ENCODE measurements at places on chromosomes 4 and X.

- H3K27me3 ChIP-seq = no peaks in the 10 kb centered on the region
- no peak overlapping the region for H3K27ac ChIP-seq
- no peaks in the 10 kb centered on the region for H3K36me3 ChIP-seq
- no peak for DNase-seq
- H3K4me1 ChIP-seq = peaks cover 9% of the 10 kb centered on the region
- H3K4me3 ChIP-seq = no peak overlapping the region
These were observed 43.4 kb downstream of the EFNB1 start for GRCh38 chrX:68872171-68872570.

DNA sequence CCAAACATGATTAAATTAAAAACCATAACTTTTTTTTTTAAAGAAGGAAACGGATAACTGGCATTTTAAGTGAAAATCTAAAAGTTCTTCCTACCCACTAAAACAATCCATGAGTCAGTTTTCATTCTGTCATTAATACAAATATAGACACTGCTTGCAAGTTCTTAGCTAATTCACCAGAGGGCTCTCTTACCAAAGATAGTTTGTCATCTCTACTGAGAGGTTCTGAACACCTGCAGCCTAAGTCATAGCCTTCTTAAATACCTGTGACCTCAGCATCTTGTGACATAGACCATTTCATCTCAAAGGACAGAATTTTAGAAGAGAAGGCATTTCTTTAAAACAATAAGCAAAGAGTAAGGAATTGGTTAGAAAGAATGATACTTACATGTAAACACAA lies 65.3 kb upstream of the FAM120C start:
- H3K36me3 ChIP-seq = no peaks in the 10 kb centered on the region
- no peaks in the 10 kb centered on the region for H3K4me1 ChIP-seq
- DNase-seq = no peak
- no peak overlapping the region for H3K27ac ChIP-seq
- no peak overlapping the region for H3K4me3 ChIP-seq
- no peaks in the 10 kb centered on the region for H3K27me3 ChIP-seq

DNA sequence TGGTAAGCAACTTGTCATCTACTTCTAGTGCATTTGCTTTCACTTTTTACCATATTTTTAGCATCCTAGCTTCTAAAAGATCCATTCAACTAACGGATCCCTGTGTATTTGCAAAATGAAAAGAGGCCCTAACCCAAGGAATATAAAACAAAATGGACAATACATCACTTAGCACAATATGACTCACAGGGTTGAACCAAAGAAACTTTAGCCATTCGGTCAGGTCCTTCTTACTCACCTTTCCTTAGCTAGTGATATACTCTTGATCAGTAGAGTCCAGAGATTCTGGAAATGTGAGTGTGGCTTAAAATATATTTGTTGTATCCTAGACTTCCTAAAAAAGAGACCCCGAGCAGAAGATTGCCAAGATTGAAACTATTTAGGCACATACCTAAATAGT lies 19.5 kb downstream of the TMPRSS11E start:
- H3K4me1 ChIP-seq = peaks cover 4% of the 10 kb centered on the region
- DNase-seq = no peak
- peaks cover 2% of the 10 kb centered on the region for H3K27me3 ChIP-seq
- no peak overlapping the region for H3K4me3 ChIP-seq

- no peaks in the 10 kb centered on the region for H3K36me3 ChIP-seq
- H3K4me3 ChIP-seq = peak overlapping the region; percentile 57
- H3K4me1 ChIP-seq = peaks cover 16% of the 10 kb centered on the region
- DNase-seq = no peak
- peak overlapping the region; percentile 77 for H3K27ac ChIP-seq
These were observed 25.5 kb downstream of the ZNF330 start for GRCh38 chr4:141246243-141246642.

GRCh38 chr4:7701866-7702649 lies 237.6 kb downstream of the AFAP1 start:
- H3K4me3 ChIP-seq = no peak overlapping the region
- no peak for DNase-seq
- H3K27ac ChIP-seq = no peak overlapping the region
- no peaks in the 10 kb centered on the region for H3K4me1 ChIP-seq
- peaks cover 1% of the 10 kb centered on the region for H3K27me3 ChIP-seq
- no peaks in the 10 kb centered on the region for H3K36me3 ChIP-seq

- H3K36me3 ChIP-seq = no peaks in the 10 kb centered on the region
- no peak overlapping the region for H3K27ac ChIP-seq
- H3K4me1 ChIP-seq = no peaks in the 10 kb centered on the region
- DNase-seq = no peak
- H3K4me3 ChIP-seq = no peak overlapping the region
These were observed 24.4 kb upstream of the FAM47B start for GRCh38 chrX:34918091-34918736.

DNA sequence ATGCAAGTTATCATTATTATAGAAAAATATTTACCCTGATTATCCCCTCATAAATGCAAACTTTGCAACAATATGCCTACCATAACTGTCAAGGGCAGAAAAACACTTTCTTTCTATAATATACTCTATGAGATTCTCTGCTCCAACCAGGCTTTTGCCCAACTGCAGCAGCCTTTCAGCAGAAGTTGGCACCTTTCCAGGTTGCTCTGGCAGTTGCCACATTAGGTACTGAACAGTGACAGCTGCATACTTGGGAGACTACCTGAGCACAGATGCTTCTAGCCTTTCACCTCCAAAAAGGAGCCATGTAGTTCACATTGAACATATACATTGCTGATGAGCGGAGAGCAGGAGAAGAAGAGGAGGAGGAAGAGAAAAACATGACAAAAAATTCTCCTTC lies 69.5 kb upstream of the BRWD3 start:
- H3K36me3 ChIP-seq = no peaks in the 10 kb centered on the region
- no peaks in the 10 kb centered on the region for H3K4me1 ChIP-seq
- no peaks in the 10 kb centered on the region for H3K27me3 ChIP-seq
- DNase-seq = no peak
- H3K4me3 ChIP-seq = no peak overlapping the region

DNA sequence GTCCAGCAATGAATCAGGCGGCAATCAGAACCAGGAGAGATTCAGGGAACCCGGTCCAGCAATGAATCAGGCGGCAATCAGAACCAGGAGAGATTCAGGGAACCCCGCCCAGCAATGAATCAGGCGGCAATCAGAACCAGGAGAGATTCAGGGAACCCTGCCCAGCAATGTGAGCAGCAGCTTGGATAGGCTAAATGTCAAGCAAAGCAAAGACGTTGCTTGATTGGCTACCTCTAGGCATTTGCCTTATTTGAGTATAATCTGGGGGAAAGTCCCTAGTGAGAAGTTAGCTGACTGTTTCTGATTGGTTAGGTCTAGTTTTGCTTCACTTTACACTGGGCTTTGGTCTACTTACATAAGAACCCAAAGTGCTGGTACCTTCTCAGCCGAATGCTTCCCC lies 1212.2 kb upstream of the TENM3 start:
- no peak overlapping the region for H3K4me3 ChIP-seq
- no peaks in the 10 kb centered on the region for H3K27me3 ChIP-seq
- H3K4me1 ChIP-seq = no peaks in the 10 kb centered on the region
- no peak for DNase-seq
- no peak overlapping the region for H3K27ac ChIP-seq

DNA sequence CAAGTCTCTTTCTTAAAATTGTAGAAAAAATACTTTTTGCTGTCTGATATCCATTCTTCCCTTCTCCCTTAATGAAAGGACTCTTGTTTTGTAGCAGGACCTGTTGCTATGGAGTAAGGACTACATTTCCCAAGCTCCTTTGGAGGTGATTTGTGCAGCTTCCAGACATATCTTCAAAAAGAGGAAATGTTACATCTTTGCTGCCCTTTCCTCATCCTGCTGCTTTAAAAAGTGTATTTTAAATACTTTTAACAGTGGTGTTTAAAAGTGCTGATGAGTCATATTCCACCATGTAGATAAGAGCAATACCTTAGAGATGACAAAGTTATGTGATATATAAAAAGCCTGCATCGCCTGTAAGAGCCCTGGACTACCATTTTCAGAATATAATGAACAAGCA lies 98.7 kb downstream of the CFAP299 start:
- H3K4me3 ChIP-seq = no peak overlapping the region
- DNase-seq = no peak
- no peaks in the 10 kb centered on the region for H3K27me3 ChIP-seq
- H3K36me3 ChIP-seq = no peaks in the 10 kb centered on the region
- H3K27ac ChIP-seq = no peak overlapping the region

- H3K4me3 ChIP-seq = no peak overlapping the region
- H3K36me3 ChIP-seq = no peaks in the 10 kb centered on the region
- H3K27me3 ChIP-seq = no peaks in the 10 kb centered on the region
- no peak overlapping the region for H3K27ac ChIP-seq
These were observed 4.8 kb downstream of the SOWAHD start for GRCh38 chrX:119763181-119763580.

- DNase-seq = no peak
- H3K27ac ChIP-seq = no peak within 1 kb of the TSS
- peaks cover 40% of the 10 kb centered on the region for H3K27me3 ChIP-seq
- no peaks in the 10 kb centered on the region for H3K36me3 ChIP-seq
- no peaks in the 10 kb centered on the region for H3K4me1 ChIP-seq
These were observed at the start of gene ZCCHC12 for GRCh38 chrX:118823263-118824172. TSS of gene ZCCHC12 (plus strand) at chrX:118823824. CDS start at chrX:118825245, 1,421 bp downstream.

DNA sequence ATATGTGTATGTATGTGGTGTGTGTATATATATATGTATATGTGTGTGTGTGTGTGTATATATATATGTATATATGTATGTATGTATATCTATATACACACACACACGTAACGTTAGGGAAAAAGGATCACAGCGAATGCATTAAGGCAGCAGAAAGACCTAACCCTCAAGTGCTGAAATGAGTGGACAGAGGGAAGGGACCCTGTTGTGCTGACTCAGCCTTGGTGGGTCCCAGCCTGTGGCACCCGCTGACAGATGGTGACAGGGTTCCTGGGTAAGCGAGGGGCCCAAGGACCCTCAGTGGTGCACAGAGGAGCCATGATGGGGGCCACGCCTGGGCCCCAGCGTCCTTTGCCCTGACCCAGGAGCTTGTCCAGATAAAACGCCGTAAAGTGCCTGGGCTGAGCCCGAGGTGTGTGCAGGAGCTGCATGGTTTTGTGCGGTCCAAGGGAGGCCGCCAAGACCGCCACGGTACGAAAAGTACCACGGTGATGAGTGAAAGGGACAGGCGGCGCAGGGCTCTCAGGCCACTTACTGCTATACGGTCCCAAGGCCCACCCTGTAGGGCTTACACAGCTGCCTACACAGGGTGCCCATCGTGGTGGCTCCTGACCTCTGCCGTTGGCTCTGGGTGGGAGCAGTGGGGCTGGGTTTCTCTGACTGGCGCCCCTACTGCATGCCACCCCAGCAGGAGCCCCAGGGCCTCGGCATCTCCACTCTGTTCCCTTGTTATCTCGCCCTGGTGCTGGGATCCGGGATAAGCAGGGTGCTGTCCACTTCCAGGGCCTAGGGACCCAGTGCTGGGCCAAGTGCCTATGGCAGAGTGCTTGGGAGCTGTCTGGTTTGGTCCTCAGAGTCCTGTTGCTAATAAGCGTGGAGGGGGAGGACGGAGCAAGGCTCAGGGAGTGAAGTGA lies 10.0 kb downstream of the SH3BP2 start:
- no peak for DNase-seq
- H3K27ac ChIP-seq = no peak overlapping the region
- H3K36me3 ChIP-seq = peaks cover 12% of the 10 kb centered on the region
- H3K4me1 ChIP-seq = peaks cover 19% of the 10 kb centered on the region

DNA sequence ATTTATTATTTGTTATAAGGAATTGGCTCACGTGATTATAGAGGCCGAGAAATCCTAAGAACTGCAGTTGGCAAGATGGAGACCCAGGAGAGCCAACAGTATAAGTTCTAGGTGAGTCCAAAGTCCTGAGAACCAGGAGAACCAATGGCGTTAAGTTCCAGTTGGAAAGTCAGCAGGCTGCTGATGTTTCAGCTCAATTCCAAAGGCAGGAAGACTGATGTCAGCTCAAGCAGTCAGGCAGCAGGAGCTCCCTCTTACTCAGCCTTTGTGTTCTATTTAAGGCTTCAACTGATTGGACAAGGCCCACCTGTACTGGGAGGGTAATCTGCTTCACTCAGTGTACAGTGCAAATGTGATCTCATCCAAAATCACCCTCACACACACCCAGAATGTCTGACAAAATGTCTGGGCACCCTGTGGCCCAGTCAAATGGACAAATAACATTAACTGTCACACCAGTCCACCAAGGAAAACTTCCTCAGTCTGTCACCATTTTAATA lies 30.8 kb upstream of the TBL1X start:
- H3K4me3 ChIP-seq = no peak overlapping the region
- H3K27me3 ChIP-seq = no peaks in the 10 kb centered on the region
- H3K36me3 ChIP-seq = no peaks in the 10 kb centered on the region
- H3K27ac ChIP-seq = no peak overlapping the region

- no peak overlapping the region for H3K27ac ChIP-seq
- H3K27me3 ChIP-seq = no peaks in the 10 kb centered on the region
- H3K36me3 ChIP-seq = peaks cover 6% of the 10 kb centered on the region
These were observed 201.2 kb downstream of the NPNT start for GRCh38 chr4:106096454-106096853.

DNA sequence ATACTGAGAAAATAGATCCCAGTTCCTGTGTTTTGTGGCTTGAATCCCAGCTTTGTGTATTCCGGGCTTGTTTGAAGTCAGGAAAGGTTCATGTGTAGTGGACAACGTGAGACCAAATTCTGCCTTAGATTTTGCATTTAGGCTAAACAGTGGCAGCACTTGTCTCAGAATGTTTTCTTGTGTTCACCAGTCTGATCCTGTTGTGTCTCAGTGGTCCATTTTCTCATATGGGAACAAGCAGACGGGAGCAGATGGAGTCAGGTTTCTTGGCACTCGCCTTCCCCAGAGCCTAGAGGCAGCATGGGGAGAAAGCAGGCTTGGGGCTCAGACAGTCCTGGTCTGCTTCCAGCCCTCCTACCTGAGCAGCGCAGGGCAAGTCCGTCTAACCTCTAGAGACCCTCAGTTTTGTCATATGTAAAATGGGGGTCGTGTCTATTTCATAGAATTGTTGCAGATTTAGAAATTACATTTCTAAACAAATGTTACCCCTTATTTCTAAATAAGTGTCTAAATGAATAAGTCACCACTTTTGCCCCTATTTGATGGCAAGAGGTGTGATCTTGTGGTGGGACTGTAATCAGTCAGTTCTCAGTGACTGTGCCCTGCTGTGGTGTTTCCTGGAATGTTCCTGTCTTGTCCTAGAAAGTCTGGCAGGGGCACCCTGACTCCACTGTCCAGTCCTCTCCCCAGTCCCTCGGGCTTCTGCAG lies 28.3 kb upstream of the MSANTD1 start:
- H3K27me3 ChIP-seq = no peaks in the 10 kb centered on the region
- H3K4me1 ChIP-seq = peaks cover 12% of the 10 kb centered on the region
- H3K4me3 ChIP-seq = no peak overlapping the region
- H3K27ac ChIP-seq = no peak overlapping the region

DNA sequence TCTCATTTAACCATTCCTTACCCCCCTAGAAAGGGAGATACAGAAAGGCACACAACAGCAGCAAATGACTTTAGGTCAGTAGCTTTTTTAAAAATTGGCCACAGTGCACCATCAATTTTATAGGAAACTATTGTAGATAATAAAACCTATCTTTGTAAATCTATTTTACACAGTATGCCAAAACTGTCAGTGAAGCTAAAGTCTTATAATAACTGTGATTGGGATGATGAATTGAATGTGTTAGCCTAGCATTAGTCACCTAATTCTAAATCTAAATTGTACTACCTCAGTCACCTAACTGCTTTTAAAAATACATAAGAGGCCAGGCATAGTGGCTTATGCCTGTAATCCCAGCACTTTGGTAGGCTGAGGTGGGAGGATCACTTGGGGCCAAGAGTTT lies 44.2 kb downstream of the SH3RF1 start:
- peaks cover 2% of the 10 kb centered on the region for H3K27me3 ChIP-seq
- no peak for DNase-seq
- H3K36me3 ChIP-seq = no peaks in the 10 kb centered on the region
- H3K4me3 ChIP-seq = no peak overlapping the region
- H3K27ac ChIP-seq = no peak overlapping the region

Data from activated T-helper 1 cell treated with anti-CD3 and anti-CD28 coated beads, Interleukin-12 subunit alpha, Interleukin-12 subunit beta, Interleukin-2, Interleukin-4 antibody, amounts not matched to agents 30 ng/mL and 10 ng/mL and 1 ng/mL, durations not matched to agents 14 hours and 24 hours and 36 hours (primary cell).